Aorta (tissue), 5 donors: ENCODE measurements at places on chromosomes 7 and 10. TPM values are rescaled to one million over a fixed set of nuclear protein-coding genes. Genes with fewer than 3 reads are reported as not detected.

Gene ZNF853
- 12.2 TPM for total RNA-seq

GRCh38 chr7:41052201-41052600 lies 650.7 kb downstream of the INHBA start:
- H3K4me3 ChIP-seq = no peak overlapping the region
- H3K4me1 ChIP-seq = no peaks in the 10 kb centered on the region
- no peak for DNase-seq
- no peaks in the 10 kb centered on the region for H3K27me3 ChIP-seq

Gene CPA5
- not detected for total RNA-seq

DNA sequence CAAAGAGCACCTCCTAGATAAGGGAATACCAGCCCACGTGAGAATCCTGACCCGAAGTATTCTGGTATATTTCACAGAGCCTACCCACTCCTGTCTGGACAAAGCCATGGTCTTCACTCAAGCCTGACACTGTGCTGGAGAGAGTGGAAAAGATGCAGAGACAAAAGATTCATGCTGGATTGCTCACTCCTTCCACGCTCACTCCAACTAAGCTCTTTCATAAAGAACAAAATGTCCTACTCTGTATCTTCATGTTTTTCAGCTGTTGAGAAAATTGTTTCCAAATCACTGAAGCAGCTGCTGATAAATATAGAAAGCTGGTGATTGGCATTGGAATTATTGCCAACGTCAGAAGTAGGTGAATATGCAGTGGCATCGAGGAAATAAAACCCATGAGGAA lies 106.0 kb downstream of the ABLIM1 start:
- H3K36me3 ChIP-seq = no peaks in the 10 kb centered on the region
- DNase-seq = no peak
- H3K27ac ChIP-seq = no peak overlapping the region
- no peaks in the 10 kb centered on the region for H3K27me3 ChIP-seq
- H3K4me3 ChIP-seq = no peak overlapping the region

GRCh38 chr10:49071160-49071761 lies 44.1 kb downstream of the VSTM4 start:
- no peak overlapping the region for H3K4me3 ChIP-seq
- no peaks in the 10 kb centered on the region for H3K27me3 ChIP-seq
- no peak overlapping the region for H3K27ac ChIP-seq
- peaks cover 2% of the 10 kb centered on the region for H3K36me3 ChIP-seq
- DNase-seq = no peak
- H3K4me1 ChIP-seq = peaks cover 1% of the 10 kb centered on the region
